Mesenteric fat pad (tissue), 1 donor: ENCODE measurements at places on chromosomes 1 and 21. TPM values are rescaled to one million over a fixed set of nuclear protein-coding genes. Genes with fewer than 3 reads are reported as not detected.

OR2T29 gene
- not detected for total RNA-seq

DNA sequence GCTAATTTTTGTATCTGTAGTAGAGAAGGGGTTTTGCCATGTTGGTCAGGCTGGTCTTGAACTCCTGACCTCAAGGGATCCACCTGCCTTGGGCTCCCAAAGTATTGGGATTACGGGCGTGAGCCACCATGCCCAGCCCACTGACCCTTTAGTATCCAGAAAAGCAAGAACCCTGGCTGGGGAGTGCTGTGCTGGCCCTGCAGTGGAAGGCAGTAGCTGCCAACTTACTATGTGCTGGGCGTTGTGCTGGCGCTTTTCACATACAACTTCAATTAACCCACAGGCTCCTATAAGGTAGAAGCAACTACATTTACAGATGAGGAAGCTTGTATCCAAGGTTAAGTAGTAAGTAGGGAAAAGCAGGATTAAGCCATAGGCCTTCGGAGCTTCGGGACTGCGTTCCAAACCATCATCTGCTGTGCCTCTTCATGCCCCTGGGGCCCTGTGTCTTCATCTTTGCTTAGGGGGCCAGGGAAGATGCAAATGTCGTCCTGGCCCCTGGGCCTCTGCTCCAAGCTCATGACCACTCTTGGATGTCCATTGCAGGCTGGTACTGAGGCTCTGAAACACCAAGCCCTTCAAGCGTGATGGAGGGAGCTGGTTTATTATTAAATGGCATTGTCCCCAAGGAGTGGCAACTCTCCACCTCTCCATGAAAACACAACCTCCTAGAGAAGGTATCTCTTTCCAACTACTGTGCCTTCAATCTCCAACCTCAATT is 8.7 kb upstream of the CPLANE2 start:
- DNase-seq: peak; percentile 60

GRCh38 chr21:15058854-15059263 is 5.9 kb downstream of the NRIP1 start:
- DNase-seq: no peak

DNA sequence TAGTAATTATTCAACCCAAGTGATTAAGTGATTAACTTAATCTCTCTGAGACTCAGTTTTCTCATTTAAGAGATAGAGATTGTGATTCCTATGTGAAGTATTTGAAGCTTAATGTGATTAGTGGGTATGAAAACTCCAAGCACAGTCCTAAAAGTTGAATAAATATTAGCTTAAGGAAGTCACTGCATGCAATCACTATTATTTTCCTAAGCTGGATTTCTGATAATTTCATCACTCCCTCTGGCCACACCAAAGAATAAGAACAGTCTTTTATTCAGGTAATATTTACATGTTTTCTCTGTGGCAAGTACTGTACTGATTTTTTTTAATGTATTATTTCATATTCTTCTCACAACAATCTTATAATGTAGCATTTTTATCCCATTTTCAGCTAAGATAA is 31.1 kb downstream of the CD55 start:
- no peak for DNase-seq

GRCh38 chr1:101520302-101520701 is 283.5 kb downstream of the S1PR1 start:
- DNase-seq: no peak
